Esophagus mucosa (tissue), 1 donor: ENCODE measurements at places on chromosomes 5 and 9.

DNA sequence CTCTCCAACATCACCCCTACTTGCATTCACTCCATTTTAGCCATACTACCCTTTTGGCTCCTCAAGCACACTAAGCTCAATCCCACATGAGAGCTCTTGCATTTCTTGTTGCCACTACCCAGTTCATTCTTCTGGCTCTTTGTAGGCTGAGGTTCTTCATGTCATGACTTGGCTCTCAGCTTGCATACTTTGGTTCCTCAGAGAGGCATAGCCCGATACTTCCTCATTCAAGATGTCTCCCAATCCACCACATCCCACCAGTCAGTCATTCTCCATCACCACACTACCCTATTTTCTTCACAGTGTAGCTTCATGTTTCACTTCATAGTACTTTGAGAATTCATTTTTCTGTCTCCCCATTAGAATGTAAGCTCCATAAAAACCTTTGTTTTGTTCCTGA lies 116.7 kb downstream of the NR6A1 start:
- no peak for ATAC-seq

- no peak for ATAC-seq
These were observed 550.6 kb upstream of the CLINT1 start for GRCh38 chr5:158409507-158409906.

DNA sequence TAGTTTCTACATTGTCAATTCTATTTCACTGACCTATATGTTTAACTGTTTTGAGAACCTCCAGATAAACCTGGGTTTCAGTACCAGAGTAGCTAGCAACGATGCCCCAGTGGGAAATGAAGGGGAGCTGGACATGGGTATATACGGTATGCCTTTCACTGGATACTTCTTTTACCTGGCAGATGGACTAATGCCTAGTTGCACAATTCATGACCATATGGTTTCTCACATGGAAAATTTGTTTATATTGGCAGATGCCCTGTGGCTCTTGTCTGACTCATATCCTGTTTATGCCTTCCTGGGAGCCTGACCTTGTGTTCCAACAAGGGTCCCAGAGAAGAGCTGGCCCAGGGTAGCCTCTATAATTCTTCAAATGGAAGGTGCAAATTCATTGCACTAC lies 144.1 kb downstream of the MAT2B start:
- no peak for ATAC-seq

GRCh38 chr9:127277099-127277498 lies 12.5 kb downstream of the GARNL3 start:
- no peak for ATAC-seq

- ATAC-seq: peak; percentile 6
These were observed 25.8 kb downstream of the ADAMTSL2 start for GRCh38 chr9:133560311-133560710.

DNA sequence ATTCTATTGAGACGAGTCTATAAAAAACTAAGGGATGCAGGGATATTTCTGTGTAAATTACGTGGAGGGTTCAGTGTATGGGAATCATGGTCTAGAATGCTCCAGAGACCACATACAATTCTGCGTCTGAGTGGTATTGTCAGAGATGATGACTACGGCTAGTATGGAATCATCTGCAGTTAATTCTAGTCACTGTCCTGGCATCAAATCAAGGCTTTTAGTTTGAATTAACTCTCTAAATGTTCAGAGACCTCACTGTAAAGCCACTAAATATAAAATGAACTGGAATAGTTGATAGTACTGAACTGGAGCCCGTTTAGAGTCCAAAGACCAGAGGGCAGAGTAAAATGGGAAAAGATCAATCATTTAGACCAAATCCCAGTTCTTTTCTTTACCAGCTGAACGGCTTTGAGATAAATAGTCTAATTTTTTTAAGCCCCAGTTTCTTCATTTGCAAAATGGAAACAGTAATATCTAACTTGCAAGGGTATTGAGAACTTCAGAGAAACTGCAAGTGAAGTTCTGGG lies 599.8 kb downstream of the EBF1 start:
- ATAC-seq: no peak

DNA sequence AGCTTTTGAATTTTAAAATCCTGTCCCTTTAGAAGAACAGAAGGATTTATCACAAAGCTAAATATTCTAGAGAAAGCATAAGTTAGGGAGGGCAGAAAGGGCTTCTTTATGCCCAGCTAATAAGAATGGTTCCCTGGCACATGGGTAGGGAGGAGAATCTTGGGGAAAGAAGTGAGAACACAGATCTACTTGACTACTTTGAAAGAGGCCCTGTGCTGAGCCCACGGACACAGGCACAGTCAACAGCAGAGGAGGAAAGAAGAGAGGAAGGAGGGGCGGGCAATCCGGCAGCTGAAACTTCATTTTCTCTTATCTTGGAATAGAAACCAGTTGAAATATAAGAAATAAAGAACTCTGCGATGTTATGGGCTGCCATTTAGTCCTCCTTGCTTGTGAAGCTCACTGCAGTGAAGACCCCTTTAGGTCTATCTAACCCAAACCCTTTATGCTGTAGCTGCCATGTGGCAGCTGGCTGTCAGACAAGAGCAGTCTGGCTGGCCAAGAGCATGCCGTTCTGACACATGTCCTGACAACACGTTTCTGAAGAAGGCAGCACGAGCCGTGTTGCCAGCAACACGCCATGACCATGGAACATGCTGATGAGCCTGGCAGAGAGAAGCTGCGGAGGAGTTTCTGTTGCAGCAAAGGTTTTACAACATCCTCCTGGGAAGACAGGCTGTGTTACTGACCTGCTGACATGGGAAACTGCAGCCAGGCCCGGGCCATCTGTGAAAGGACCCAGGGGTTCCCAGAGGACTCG lies 34.2 kb downstream of the ABLIM3 start:
- peak; percentile 20 for ATAC-seq

DNA sequence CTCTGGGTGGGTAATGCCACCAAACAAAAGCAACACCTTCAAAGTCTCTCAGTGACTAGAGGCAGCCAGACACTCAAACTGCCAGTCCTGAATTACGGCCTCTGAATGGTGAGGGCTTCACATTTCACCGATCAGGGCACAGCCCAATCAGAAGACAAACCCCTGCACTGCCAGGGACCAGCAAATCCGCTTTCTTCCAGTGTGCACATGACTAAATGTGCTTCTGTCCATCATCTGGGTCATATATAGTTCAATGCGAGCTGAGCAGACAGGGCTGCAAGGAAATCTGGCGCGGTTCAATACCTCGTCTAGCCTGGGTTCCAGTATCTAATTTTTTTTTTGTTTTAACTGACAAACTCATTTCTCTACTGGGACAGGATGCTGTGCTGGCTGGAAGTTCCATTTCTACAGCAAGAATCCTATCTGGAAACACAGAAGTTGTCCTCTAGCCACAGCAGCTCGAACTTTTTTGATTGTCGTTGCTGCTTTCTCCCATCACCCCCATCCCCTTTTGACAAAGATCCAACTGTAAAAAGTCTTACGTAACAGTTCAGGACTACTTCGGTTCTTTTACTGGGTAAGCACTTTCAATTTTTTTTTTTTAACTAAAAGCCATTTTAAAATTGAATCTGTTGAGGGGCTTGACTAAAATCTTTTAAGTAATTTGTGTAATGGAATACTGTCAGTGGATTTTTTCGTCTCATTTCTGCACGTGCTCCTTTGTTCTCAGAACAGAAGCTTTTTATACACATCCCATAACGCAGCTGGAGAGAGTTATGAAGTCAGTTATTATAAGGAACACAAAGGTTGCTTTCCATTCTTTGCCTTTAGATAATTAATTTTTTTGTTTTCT lies 112.7 kb downstream of the NR6A1 start:
- peak; percentile 97 for ATAC-seq

DNA sequence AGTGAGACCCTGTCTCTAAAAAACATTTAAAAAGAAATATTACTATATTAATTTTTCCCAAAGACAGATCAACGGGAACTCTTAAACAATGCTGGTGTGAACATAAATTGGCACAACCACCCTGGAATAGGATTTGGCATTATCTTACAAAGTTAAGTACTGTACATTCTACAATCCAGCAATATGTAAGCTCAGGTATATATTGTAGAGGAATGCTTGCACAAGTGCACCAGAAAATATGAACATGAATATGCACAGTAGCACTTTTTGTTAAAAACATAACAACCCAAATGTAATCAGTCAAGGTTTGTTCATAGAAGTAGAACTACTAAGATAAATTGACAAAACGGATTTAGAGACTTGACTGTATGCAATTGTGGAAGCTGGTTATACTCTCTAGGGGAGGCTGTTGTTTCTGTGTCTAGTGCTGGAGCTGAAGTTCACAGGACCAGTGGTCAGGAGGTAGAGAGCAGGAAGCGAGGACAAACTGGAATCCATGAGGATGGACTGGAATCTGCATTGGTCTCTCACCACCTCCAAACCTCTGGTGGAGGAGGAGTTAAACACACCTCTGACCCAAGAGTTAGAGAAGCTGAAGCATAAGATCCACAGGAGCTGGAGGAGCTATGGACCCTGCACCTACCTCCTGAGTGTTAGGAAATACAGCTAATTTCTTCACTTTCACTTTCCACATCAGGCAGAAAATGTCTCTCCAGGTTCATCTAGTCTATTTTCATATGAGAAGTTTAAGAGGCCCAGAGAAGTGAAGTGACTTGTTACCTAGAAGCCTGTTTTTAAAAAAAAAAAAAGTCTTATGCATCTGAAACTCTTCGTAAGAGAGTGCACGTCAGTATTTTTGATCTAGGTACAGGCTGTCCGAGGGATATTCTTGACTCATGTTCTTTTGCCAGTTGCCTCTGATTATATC lies 20.3 kb upstream of the RIC1 start:
- ATAC-seq: no peak

DNA sequence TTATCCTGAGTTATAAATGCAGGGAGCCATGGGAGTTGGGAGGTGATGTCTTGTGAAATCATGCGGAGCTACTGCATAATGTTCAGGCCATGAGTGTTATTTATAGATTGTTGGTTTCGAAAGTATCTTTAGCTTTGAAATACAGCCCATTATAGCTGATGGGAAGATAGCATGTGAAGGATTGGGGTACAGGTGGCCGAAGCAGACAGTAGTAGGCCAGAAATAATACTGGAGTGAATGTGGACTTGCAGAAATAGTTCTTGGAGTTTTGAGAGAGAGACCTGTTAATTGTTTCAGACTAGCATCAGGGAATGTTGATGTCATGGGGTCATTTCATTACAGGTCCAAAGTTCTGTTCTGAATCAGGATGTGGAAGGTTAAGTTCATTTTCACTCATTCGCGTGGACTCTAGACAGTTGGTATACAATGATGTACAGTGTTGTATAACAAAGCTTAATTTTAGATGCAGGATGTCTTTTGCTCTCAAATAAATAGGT lies 3.8 kb downstream of the ATP6V1G1 start:
- no peak for ATAC-seq

DNA sequence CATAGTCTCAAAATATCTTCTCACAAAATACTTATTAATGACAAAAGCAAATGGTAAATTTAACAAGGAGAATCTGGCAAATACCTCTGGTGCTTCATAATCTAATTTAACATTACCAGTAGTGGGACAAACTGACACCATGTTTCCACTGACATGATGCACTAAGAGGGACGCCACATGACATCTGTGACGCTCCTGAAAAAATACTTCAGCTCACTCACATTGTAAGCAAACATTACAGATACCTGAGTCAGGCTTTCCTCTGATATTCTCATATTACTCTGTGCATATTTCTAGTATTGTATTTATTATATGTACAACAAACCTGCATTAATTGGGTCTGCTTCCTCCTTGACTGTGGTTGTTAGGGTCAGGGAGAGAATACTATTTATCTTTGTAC lies 56.7 kb upstream of the OSMR start:
- ATAC-seq: no peak

DNA sequence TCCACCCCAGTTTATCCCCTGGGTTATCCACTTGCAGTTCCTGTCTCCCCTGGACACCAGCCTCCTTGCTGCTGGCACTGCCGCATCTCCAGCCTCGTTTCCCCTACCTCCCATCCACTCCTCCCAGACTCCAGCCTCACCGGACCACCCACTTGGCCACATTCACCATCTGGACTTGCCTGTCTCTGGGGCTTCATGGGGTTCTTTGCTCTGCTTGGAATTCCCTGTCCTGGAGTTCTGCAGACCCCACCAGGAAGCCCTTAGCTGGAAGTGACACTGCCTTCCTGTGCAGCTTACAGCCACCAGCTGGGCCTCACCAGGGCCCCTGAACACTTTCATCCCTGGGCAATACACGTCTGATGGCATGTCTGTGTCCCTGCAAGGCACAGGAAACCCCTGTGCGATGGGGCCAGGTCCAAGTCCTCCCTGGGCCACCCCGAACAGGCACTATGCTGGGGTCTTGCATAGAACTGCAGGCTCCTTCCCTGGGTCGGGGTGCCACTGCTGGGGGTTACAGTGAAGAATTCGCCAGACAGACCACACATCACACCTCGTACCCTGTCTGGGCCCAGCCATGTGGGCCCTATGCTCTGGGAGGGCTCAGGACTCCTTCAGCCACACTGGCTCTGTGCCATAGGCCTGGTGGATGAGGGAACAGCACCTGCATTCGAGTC lies 3.0 kb downstream of the FLT4 start:
- no peak for ATAC-seq

DNA sequence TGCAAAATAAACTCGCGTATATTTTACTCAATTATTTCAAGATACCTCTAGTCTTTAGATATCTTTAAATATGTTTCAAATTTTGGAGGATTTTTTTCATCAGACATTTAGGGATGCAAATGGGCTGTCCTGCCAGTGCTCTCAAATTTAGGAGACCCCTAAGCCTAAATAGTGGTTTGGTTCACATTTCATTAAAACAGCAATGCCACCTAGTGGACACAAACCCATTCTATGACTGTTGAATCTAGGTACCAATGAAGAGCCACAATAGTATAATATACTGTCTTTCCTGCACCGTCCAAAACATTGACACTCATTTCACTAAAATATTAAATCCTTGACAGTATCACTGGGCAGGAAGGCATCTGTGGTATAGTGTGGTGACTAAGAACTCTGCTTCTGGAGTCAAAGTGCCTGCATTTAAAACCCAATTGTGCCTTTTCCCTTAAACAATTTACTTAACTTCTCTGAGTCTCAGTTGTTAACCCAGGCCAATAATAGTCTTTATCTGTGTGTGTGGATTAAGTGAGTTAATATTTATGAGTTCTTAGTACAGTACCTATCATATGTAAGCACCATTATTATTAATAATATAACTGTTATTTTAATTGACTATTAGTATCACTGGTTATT lies 148.0 kb downstream of the RORB start:
- no peak for ATAC-seq

- ATAC-seq: peak; percentile 33
These were observed 5.7 kb upstream of the GAPVD1 start for GRCh38 chr9:125255781-125256391.

- no peak for ATAC-seq
These were observed 55.2 kb downstream of the RIC1 start for GRCh38 chr9:5684101-5684500.

DNA sequence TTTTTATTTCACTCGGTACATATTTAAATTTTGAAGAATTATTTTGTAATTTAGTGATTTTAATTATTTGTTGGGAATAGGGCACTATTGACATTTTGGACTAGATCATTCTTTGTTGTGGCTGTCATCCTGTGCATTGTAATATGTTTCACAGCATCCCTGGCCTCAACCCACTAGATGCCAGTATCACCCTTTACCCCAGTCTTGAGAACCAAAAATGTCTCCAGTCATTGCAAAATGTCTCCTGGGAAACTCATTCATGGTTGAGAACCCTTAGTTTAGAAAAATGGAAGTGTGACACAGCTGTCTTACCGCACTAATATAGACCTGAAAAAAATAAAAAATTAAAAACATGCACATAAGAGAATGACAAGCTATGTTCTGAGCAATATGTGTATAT lies 88.4 kb upstream of the CCDC152 start:
- no peak for ATAC-seq

- ATAC-seq: no peak
These were observed 616.6 kb downstream of the PDE4D start for GRCh38 chr5:59276917-59277372.
